ENCODE measurements at places on chromosomes 1 and 21.

- DNase-seq: no peak
Measured at GRCh38 chr1:67458663-67459062, 28.5 kb upstream of the SERBP1 start.

GRCh38 chr1:30778154-30778978 lies 20.8 kb upstream of the LAPTM5 start:
- no peak for DNase-seq

DNA sequence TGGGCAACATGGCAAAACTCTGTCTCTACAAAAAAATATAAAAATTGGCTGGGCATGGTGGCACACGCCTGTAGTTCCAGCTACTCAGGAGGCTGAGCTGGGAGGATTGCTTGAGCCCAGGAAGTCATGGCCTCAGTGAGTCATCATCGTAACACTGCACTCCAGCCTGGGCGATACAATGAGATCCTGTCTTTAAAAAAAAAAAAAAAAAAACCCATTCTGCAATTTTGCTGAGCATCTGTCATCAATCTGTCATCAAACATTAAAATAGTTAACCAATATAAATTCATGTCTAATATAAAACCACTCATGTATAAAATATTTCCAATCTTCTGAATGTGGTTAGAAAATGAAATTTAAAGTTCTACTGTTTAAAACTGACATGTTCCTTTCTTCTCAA lies 56.9 kb downstream of the LPAR3 start:
- DNase-seq: no peak

- DNase-seq: no peak
Measured at GRCh38 chr1:219806642-219807041, 121.7 kb downstream of the SLC30A10 start.

GRCh38 chr1:940107-941014 lies 16.6 kb downstream of the SAMD11 start:
- DNase-seq: no peak

DNA sequence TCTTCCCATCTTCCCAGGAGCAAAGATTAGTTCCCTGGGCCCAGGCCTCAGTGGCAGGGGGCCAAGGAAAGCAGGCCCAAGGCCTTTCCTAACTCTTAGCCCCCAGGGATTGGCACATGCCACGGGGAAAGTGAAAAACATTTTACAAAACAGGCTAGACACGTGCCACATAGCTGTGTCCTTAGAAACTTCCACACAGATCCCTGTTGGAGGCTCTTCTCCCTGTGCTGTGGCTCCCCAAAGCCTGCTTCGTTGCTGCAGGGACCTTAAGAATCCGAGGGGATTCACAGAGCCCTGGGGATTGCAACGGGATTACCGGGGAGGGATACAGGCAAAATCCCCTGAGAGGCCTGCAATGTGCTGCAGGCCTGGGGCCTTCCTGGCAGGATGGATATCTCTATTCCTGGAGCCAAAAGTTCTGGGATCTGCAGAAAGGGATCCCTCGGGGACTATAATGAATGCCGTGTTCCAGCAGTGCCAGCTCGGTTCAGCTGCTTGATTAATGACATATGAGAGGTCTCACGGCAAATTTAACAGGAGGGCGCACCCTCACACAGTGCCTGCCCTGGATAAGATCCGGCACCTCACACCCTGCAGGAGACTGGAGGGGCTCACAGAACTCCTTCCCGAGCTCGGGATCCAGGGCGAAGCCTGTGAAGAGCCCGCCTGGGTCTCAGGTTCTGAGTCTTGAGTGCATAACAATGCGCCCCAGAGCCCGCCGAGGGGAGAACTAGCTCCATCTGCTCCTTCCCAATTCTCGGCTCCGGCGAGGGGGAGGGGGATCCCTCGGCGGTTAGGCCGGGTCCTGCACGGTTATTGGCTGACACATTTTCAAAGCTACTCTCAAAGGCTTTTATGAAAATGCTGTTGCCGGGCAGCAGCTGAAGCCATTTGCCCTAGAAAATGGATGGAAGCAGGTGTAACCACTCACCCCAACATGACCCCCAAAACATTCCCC lies 15.3 kb upstream of the RGS8 start:
- DNase-seq: no peak
